NB4 (cell line): ENCODE measurements at places on chromosomes 1 and 21.

DNA sequence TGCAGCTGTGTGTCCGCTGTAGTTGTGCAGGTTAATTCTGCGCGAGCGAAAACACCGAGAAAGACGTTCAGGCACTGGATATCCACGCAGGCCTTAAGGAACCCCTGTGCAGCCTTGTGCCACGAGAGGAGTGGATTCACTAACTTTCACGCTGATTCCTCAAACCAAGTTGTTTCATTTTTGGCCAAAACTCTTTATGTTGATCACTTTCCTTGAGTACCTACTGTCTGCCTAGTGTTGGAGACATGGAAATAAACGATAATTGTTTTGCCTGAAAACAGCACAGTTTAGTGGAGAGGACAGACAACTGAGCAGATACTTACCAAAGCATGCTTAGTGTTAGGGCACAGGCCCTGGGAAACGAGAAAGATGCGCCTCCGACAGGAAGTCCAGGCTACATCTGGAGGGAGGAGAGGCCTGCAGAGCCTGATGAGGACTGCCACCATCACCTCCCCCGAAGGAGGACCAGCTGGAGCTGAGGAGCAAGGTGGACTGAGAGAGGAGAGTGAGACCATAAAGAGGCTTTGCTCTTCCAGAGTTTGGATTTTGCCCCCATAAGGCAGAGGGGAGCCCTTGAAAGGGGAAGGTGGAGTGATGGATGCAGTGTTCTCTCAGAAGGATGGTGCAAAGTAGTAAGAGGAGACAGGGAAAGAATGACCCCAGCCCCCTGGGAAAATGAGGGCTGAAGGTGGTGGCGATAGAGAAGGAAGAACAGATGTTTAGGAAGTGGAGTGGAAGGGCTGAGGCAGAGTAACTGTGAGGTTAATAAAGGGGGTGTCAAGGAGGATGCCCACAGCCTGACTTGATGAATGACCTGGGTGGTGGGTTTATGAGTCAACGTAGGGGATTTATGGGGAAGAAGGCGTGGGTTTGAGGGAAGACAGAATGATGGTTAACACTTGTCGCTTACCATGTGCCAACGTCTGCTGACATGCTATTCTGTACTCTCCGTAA, 956 bp upstream of the SCAF4 start:
- peak; percentile 58 for DNase-seq

- DNase-seq = peak; percentile 76
Observed at GRCh38 chr1:89312572-89312971, 39.9 kb upstream of the GBP5 start.

DNA sequence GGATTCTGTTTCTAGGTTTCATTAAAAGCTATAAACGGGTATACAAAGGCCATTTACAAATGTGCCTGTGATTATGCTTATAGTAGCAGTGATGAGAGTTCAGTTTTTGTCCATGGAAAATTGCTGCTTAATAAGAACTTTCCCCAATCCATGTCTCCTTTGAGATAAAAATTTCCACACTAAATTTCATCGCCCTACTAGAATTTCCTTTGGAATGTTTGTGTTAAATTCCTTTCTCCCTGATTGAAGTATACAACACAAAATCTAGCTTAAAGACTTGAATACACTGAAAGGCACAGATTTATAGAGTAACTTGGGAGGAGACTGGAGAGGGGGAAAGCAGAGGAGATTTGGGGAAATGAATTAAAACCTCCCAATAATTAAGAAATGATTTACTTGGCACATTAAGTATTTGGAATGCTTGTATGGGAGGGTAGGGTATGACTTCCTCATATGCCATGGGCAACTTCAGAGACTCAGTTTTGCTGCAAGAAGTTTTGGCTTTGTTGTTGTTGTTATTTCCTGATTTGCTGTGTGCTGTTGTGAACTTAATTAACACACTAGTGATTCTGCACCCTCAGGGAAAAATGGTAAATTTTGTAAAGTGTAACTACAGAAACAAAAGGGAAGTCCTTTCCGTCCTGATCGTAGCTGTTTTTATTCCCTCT, 157.6 kb upstream of the LMO4 start:
- DNase-seq = no peak

DNA sequence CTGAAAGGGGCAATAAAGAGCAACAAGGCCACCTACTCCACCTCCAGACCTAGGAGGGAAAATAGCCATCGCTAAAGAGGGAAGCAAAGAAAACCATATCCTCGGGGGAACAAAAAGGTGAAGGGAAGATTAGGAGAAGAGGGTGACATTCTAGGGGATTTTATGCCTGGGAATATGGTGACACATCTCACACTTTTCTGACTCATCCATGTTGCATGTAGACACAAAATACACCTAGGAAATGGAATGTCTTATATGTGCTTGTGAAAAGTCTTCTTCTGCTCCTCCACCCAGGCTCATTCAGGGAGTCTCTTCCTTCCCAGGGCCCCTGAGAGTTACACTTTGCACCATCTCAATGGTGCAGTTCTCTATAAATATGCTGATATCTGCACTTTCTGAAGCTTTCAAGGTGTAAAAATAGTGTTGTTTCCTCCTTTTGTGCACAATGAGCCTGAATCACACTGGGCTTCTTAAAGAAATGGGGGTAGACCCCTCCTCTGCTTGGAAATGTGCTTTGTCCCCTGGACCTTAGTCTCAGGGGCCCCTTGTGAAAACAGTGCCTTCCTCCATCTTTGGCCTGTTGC, 195.9 kb downstream of the CYYR1 start:
- no peak for DNase-seq

GRCh38 chr1:215407575-215407974, 159.5 kb upstream of the KCTD3 start:
- no peak for DNase-seq

GRCh38 chr1:71738910-71739309, 543.4 kb downstream of the NEGR1 start:
- DNase-seq = no peak

DNA sequence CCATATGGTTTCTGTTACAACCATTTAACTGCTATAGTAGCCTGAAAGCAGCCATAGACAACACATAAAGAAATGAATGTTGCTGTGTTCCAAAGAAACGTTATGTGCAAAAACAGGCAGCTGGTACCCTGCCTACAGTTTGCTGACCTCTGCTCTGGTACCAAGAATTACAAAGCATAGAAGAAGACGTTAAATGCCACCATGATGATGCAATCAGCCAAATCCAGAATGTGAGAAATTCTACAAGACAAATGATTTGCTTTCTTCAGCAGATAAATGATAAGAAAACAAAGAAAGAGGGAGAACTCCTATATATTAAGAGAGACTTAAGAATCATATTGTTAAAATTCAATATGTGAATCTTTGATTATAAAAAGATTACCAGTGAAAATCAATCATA, 97.8 kb upstream of the PDE4B start:
- DNase-seq = no peak

DNA sequence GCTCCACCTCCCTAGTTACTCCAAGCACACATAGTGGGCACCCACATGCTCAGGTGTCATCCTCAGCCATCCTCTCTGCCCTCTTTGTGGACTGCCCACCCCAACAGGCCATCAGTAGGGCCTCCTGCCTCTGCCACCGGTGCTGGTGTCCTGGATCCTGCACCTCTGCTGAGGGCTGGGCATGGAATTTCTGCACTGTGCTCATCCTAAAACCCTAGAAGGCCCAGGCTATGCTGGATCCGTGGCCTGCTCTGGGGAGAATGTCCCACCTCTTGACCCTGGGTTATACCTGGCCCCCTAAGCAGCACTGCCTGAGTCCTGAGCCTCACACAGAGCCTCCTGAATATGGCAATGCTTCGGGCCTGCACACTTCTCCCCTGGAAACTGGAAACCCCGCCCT, 318.3 kb downstream of the MATN1 start:
- DNase-seq = no peak

DNA sequence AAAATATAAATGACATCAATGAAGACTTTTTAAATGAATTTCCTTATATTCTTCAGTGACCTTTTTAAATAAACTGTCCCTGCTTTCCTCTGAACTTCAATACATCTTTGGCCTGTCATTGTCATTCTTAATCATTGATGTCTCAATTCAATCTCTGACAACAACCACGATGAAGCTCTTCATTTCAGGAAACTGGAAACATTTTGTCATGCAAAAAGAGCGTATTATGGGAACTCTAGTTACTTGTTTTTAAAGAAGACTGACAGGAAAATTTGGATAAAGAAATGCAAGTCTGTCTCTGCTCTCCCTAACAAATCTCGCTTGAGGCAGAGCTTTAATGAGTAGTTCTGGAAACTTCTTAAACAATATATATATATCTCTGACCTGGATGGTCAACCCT, 535.8 kb upstream of the ADGRL2 start:
- DNase-seq = no peak

DNA sequence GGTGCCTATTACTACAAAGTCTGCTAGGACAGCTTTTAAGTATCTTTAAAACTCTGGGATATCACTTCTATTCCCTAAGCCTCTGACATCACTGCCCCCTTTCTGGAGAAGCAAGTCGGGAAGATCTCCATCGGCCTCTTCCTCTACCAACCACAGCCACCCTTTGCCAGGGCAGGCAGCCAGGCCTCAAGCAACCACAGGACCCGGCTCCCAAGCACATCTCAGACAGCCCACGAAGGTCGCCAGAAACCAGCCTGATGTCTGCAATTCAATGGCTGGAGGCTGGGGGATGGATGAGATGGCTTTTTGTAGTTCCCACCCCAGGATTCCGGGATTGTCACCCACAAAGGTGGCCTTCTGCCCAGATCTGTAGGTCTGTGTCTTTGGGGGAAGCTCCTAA, 70.7 kb downstream of the LGR6 start:
- no peak for DNase-seq

- no peak for DNase-seq
Observed at GRCh38 chr1:212487774-212488435, 55.2 kb downstream of the NENF start.

- DNase-seq = no peak
Observed at GRCh38 chr1:117433943-117434342, 66.7 kb downstream of the MAN1A2 start.

GRCh38 chr1:151001602-151002001, 5.1 kb downstream of the MINDY1 start:
- peak; percentile 31 for DNase-seq

GRCh38 chr21:46028573-46029091, 47.1 kb downstream of the COL6A1 start:
- no peak for DNase-seq

GRCh38 chr1:25813734-25814471, 5.9 kb upstream of the MTFR1L start:
- DNase-seq = peak; percentile 39

GRCh38 chr1:244049162-244050013, 1.7 kb upstream of the ZBTB18 start:
- DNase-seq = peak; percentile 58

DNA sequence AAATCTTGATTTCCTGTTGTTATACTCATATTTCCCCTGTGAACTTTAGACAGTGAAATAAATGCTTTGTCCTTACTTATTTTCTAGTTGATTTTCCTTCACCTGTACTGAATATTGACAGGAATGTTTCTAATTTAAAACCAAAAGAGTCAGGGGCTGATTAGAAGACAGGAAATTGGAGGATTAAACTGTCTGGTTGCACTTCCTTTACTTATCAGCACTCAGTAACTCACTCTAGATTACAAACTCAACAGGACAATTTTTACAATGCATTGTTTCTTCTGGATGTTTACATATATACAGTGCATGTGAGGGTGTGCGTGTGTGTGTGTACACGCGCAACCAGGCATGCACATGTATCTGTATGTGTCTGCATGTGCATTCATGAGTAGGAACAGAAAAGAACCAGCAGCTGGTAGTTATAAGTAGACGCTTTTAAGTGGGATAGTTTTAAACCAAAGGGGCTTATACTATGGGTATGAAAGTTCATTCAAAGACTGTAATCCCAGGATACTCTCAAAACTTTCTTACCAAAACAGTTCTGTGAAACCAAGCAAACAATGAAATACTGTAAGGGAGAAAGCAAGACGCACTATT, 212.0 kb upstream of the NFIA start:
- DNase-seq = no peak

GRCh38 chr1:12556368-12556930, 61.6 kb downstream of the DHRS3 start:
- DNase-seq = no peak

- DNase-seq = no peak
Observed at GRCh38 chr1:5733596-5733995, 258.6 kb downstream of the NPHP4 start.

DNA sequence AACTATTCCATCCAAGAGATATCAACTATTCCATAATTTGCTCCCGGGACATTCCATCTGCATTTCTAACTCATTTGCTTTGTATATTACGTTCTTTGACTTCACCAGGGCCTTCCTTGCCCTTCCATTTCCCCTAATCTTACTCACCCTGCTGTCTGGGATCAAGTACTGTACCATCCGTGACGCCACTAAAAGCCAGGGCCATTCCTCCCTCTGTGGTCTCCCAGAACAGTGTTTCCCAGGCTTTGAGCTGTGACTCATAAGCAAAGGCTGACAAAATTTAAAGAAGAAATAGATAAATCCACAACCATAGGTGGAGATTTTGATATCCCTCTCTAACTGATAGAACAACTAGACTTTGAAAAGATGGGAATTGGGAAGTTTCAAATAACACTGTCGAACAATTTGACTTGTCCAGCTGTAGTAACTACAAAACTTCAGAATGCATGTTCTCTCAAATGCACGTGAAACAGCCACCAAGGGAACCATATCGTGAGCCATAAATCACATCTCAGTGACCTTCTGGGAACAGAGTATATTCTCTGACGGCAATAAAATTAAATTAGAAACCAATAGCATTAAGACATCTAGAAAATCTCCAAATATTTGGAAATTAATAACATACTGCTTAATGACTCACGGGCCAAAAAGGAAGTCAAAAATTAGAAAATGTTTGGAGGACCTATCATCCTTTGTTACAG, 501.0 kb downstream of the SETD4 start:
- DNase-seq = no peak

- DNase-seq = no peak
Observed at GRCh38 chr1:195097316-195097715, 1510.9 kb downstream of the KCNT2 start.

GRCh38 chr1:244047621-244048255, 3.3 kb upstream of the ZBTB18 start:
- peak; percentile 80 for DNase-seq

DNA sequence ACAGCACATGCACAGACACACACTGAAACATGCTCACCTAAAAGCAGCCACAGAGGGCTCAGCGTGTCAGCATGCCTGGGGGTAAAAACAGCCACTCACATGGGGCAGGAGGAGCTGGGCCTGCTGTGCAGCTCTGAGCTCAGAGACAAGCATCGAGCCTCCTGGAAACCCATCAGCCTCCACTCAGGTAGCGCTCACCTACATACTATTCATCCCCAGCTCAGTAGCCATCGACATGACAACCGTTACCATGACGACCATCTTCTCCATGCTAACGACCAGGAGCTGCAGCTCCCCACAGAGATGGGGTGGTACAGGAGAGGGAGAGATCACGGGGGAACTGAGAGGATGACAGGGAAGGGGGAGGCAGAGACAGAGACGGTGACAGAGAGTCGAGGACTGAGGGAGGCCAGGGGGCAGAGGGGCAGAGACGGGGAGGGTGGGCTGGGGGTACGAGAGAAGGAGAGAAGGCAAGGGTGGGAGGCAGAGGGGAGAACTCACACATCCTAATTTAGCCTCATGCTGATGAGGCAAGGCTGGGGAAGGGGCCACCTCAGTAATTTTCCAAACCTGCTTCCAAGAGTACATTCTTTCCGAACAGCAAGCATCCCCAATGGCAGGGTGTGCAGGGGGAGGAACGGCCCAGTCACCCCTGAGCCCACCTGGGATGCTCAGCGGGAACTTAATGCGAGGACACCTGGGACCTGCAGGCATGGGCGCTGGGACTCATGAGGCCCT, 28.4 kb downstream of the SDC3 start:
- no peak for DNase-seq
